ENCODE measurements at places on chromosomes 12 and 14. TPM values are rescaled to one million over a fixed set of nuclear protein-coding genes. Genes with fewer than 3 reads are reported as not detected.

Gene PMCH
- total RNA-seq: not detected

Gene CCDC60
- not detected for total RNA-seq

Gene NRIP2
- total RNA-seq: 0.18 TPM

Gene SCARB1
- total RNA-seq: 3.6 TPM

Gene RAD9B
- 0.18 TPM for total RNA-seq

Gene ESYT1
- 150 TPM for total RNA-seq

Gene TUNAR
- not detected for total RNA-seq

Gene ADAMTS20
- not detected for total RNA-seq

Gene RD3L
- total RNA-seq: not detected

Gene KRT79
- not detected for total RNA-seq

Gene MGAT4C
- not detected for total RNA-seq

Data from IMR-90 (cell line).